ENCODE measurements at places on chromosomes 6 and 20.

GRCh38 chr6:42745083-42745639 is 742 bp downstream of the TBCC start:
- peak; percentile 19 for DNase-seq

DNA sequence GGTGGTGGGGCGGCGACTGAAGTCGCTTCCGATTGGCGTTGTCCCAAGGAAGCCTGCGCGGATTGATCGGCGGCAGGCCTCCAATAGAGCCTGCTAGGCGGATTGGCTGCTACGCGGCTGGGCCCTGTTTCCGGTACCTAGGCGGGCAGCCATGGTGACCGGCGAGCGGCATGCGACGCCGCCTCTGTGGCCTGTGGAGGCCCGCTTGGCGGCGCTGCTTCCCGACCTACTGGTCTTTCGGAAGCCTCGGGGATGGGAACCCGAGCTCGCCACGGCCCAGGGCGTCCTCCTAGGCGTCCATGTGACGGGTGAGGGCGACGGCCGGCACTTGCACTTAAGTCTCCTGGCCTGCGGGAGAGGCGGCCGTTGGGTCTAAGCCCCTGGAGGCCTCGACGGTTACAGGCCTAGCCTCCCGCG is 28.1 kb downstream of the NFYA start:
- DNase-seq: no peak

DNA sequence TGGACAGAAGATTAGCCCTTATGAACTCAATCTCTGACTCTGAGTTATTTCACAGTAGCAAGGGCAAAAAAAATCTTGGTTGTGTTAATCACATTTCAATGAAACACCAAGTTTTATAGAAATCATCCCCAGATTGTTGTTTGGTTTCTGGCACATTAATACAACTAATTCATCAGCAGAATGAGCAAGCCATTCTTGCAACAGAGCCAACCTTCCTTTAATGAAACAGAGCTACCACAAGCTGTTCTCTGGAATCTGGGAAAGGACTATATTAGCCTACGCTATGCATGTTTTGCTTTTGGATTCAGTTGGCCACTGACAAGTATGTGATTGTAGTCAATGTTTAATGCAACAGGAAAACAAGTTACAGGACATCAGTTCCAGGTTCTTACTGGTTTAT is 13.8 kb upstream of the POPDC3 start:
- peak; percentile 95 for DNase-seq

DNA sequence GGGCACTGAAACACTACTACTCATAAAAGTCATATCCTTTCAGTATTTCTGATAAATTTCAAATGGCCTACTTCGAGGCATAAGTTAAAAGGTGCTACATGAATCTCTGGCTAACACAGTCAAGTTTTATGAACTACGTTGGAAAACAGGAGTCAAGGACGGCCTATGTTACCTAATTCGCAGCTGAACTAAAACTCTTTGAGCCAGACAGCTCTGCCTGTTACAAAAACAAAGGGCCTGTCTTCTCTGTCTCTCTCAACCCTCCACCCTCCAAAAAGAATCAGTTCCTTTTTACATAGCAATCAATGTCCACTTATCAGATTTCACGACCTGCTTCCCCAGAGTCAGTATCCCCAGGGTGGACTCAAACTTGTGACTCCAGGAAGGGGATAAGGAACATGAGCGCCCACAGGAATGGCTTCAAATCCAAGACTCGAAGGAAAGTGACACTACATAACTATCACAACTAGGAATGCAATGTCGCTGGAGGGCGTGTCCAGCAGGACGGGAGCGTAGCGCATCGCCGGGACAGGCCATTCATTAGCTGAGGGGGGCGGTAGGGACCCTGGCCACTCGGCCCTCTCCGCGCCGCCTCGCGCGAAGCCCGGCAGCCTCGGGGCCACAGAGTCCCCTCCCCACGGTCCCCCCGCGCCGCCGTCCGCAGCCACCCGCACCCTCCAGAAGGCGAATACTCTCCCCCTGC is 591 bp downstream of the IBTK start:
- DNase-seq: peak; percentile 44

GRCh38 chr20:58669287-58670006 is 18.4 kb downstream of the STX16 start:
- DNase-seq: no peak

GRCh38 chr6:135319819-135320218 is 138.7 kb downstream of the MYB start:
- no peak for DNase-seq

DNA sequence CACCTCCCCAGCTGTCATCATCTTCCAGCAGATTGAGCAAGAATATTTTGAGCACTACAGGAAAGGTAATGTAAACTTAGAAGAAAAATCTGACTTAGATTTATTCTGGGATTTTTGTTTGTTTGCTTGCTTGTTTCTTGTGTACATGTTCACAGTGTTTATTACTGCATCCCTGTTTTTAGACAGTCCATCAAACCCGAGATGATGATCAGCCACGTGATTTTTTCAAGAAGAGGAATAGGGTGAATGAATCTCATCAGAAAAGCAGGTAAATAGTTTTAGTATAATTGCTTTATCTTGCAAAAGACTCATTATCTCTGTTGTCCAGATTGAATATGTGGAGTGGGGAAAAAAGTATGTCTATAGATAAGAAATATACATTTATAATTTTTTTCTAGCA is 2.1 kb downstream of the FAM217B start:
- no peak for DNase-seq

DNA sequence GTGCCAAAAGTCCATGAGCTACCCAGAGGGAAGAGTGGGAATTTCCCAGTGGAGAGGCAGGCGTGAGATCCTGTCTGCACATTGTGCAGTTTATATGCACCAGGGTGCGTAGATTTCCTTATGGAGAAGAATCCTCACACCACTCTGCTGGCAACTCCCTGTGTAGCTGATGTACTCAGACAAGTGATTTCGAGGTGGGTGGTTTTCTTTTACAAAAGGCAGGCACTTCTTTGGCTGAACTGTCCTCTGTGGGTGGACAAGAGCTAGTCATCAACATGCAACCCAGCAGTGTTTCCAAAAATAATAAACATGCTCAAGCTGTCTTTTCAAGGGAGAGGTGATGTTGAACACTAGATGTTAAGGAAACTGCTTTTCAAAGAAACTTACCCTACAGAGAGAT is 121.7 kb upstream of the NXT1 start:
- DNase-seq: peak; percentile 90

GRCh38 chr20:51345601-51346101 is 196.9 kb downstream of the NFATC2 start:
- DNase-seq: peak; percentile 55

DNA sequence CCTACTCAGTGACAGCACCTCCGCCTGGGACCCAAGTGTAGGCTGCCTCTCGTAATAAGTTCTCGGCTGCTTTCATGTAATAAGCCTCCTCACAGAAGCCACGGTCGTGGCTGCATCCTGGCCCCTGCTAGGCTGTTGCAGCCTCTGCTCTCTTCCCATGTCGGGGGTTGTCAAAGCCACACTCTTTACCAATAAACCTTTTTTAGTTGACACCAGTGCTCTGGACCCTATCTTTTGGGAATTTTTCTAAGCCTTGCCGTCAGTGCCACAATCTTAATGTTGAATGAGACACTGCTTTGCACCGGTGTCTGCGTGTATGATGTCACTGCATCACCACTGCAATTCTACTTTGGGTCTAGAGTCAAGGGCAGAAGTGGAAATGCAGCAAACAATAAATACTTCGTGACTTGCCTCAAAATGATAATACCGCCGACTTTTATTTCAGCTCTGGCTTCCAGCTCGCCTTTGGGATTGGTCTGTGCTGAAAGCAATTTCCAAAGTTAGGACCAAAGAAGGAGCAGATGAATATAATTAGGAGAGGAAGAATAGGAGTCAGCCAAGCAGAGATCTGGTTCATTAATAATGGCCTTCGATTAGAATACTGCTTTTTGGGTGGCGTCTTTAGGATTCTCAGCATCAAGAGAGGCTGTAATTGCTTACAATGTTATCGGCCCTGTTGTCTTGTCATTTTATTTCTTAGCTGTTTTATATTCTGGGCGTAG is 57.6 kb upstream of the CCN6 start:
- no peak for DNase-seq

GRCh38 chr6:127520066-127520465 is 931 bp upstream of the MTCL3 start:
- DNase-seq: peak; percentile 50

DNA sequence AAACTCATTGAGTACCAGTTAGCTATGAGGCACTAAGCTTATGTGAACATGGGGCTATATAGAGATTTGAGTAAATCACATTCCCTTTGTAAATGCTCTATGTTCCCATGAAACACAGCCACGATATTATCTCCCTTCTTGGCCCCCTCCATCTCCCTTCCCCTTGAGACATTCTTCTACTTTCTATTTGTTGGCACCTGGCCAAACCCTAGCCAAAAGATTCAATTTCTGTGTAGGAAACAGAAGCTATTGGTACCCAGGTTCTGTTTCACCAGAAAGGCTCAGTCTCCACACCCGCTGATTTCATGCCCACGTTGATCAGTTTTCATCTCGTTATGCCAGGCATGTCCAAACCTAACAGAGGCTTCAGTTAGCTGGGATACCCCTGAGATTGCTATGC is 145.5 kb upstream of the LAMP5 start:
- no peak for DNase-seq

- DNase-seq: no peak
Measured at GRCh38 chr6:13349811-13350506, 21.6 kb upstream of the TBC1D7 start.

GRCh38 chr20:47300071-47300470 is 56.4 kb downstream of the ZMYND8 start:
- peak; percentile 89 for DNase-seq

GRCh38 chr6:116381000-116381399 is 10.3 kb downstream of the DSE start:
- DNase-seq: peak; percentile 40

- DNase-seq: no peak
Measured at GRCh38 chr6:143594647-143595046, 83.1 kb upstream of the PHACTR2 start.

- no peak for DNase-seq
Measured at GRCh38 chr20:8523684-8524083, 391.6 kb downstream of the PLCB1 start.

DNA sequence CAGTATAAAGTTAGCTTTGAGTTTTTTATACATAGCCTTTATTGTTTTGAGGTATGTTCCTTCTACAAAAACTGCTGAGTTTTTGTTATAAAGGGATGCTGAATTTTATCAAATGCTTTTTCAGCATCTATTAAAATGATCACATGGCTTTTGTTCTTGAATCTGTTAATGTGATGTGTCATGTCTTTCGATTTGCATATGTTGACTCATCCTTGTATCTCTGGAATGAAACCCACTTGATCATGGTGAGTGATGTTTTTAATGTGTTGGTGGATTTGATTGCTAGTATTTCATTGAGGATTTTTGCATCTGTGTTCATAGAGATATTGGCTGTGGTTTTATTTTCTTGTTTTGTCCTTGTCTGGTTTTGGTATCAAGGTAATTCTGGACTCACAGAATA is 24.7 kb upstream of the BLCAP start:
- peak; percentile 51 for DNase-seq

- DNase-seq: peak; percentile 99
Measured at GRCh38 chr6:136249811-136250685, at the start of gene MTFR2. TSS of gene MTFR2 (minus strand) at chr6:136250311. CDS start at chr6:136249099, 1,212 bp downstream.

GRCh38 chr6:131654326-131654725 is 17.2 kb downstream of the ENPP3 start:
- peak; percentile 16 for DNase-seq

DNA sequence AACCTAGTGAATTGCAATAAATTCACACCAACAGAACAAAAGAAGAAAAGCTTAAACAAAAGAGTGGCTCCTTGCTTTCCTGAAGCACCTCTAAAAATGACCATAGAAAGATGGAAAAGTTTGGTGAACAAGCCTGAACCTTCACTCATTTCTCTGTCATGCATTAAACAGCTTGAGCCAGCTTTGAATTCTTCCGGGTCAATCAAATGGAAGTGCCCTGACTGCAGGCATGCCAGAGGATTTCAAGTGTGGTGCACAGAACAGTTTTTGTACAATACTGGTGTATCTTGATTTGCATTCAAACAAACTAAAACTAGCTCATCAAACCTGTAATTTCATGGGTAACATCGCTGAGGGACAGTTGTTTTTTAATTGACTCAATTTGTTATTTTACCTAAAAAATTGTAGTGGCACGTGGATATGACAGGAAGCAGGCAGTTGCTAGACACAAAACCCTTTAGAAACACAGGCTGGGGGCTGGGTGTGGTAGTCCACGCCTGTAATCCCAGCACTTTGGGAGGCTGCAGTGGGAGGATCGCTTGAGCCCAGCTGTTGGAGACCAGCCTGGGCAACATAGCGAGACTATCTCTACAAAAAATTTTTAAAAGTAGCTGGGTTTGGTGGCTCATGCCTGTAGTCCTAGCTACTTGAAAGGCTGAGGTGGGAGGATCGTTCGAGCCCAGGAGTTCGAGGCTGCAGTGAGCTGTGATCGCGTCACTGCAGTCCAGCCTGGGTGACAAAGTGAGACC is 9.1 kb downstream of the CASS4 start:
- DNase-seq: no peak

GRCh38 chr6:23642849-23643248 is 483.2 kb upstream of the NRSN1 start:
- DNase-seq: no peak

GRCh38 chr20:13856354-13856753 is 71.5 kb downstream of the NDUFAF5 start:
- no peak for DNase-seq

DNA sequence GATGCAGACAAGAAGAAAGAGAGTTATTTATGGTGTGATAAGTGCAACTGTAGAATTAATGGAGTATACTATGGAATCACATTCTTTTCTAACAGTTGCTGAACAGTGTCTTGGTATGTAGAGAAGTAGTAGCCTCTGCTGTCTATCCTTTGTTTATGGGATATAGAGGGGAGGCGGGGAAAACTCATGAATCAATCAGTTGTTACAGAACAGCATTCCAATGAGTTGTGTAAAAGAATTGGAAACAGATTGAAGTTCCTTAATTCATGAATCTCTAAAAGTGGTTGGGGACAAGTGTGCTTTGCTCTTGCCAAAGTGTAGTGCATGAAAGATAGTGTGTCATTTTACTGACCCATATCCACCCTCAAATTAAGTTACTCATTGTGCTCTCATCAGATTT is 77.7 kb downstream of the FLRT3 start:
- no peak for DNase-seq

- DNase-seq: no peak
Measured at GRCh38 chr6:110688661-110689268, 126.5 kb downstream of the CDK19 start.

DNA sequence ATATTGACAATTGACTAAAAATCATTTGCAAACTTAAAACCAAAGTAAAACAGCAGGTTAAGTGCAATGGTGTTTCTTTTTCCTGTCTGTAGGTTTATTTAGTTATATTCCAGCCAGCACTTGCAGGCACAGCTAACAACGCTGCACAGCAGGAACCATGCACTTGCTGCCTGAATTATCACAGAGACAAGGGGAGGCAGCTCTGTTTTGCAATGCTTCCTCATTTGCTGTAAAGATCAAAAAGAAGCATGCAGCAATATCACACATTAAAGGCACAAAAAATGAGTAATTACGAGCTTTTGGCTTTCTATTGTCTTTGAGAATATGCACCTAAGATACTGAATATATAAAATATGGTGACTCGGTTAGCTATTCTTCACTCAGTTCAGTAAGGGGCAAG is 241.9 kb downstream of the EPHA7 start:
- no peak for DNase-seq
